ENCODE measurements at places on chromosomes 2 and 18.

GRCh38 chr2:46411245-46411641, 68.1 kb upstream of the TMEM247 start:
- DNase-seq: no peak

DNA sequence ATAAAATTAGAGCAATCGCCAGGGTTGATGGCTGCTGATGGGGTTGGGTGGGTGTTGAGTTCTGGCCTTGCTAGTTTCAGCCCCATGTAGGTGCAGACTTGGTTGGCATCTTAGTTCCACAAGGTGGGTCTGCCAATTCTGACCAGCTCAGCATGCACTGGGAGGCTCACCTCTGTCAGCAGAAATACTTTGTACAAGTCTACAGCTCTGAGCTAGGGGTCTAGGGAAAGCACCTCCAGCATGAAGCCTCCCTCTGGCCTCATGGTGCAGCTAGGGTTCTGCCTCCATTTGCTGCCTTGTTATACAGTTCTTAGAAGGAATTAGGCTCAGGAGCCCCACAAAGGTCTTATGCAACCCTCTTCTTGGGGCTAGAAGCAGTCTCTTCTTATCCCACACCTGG, 278.9 kb upstream of the HDAC4 start:
- DNase-seq: no peak

DNA sequence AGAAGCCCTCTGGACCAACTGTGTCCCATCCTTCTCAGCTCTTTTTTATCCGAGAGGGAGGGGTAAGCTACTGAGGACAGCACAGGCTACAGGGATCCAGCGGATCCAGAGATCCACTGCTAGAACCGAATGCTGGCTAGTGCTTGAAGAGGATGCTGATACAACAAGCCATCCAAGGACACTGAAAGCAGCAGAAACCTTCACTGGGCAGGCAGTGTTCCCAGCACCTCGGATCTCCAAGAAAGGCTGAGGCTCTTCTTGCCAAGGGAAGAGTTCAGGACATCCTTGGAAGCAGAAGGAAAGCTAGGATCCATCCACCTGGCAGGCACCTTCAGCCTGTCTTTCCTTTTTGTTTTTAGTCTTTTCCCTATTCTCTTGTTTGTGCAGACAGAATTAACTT, 13.2 kb upstream of the FHOD3 start:
- DNase-seq: no peak

DNA sequence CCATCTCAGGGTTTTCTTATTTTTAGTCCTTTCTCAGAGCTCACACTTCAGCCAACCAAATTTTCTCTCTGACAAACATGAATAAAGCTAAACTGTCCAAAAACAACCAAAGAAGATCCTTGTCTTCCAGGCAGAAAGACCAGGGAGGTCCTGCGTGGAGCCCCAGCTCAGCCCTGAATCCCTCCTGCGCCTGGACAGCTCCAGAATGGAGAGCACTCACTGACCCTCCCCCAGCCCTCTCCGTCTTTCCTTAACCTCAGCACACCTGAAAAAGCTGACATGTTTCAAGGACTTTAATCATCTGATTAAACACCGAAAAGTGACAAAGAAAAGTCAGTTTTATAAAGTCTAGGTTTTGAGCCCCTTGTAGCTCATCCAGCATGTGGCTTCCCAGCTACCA, 22.9 kb upstream of the GNAL start:
- DNase-seq: no peak

DNA sequence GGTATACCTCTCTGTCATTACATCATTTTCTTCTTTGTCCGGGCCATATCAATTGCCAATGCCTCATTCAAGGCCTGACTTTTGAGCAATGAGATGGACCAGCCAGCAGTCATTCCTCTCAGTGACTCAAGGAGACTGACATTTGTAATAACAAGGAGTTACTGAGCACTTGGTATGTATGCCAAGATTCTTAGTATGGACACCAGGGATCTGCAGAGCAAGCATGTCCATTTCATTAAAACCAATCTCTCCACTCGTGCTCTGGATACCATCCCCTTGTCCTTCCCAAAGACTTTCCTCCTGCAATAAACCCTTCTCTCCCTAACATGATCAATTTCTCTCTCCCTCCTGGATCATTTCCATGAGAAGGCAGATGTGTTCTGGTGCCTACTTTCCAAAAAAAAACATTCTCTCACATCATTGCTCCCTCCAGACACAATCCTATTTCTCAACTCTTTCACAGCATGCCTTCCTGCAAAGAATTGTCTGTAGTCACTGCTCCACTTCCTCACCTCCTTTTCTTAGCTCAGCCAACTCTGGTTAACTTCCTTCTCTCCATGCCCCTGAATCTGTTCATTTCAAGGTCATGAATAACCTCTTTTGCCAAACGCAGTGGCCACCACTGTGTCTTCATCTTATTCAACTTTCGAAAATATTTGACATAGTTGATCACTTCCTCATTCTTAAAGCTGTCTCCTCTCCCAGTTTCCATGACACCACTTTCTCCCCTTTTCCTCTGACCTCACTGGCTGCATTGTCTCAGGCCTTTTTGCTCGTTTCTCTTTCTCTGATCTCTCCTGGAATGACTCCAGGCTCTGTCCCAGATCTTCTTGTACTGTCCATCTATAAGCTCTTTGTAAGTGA, 102.8 kb upstream of the CYP1B1 start:
- peak; percentile 75 for DNase-seq

DNA sequence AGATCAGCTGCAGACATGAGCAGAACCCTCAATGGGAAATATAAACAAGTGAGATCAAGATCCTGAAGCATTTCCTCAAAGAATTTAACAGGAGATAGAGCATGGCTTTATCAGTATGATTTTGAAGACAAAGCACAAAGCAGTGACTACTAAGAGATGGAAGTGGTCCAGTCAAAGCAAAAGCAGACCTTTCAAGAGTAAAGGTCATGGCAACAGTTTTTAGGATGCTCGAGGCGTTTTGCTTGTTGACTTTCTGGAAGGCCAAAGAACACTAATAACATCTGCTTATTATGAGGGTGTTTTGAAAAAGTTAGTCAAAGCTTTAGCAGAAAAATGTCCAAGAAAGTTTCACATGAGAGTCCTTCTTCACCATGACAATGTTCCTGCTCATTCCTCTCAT, 128.5 kb downstream of the KCNE4 start:
- no peak for DNase-seq

- no peak for DNase-seq
These were observed 308.7 kb upstream of the SALL3 start for GRCh38 chr18:78670778-78671391.

- peak; percentile 64 for DNase-seq
These were observed 180.6 kb downstream of the IRS1 start for GRCh38 chr2:226618875-226619605.

DNA sequence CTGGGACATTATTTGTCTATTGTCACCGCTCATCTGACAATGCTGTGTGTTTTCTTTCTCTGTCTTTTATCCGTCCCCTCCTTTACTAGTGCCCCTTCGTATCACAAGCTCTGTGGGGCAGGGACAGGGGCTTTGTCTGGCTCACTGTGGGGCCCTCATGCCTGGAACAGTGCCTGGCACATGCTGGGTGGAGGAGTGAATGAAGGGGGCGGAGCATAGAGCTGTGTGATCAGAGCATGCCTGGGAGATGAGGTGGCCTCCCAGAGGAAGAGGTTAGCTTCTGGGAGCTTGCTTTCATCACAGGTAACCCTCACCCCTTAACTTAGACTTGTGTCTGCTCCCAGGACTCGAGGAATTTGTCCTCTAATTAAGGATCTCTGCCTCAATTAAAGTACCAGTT, 16.4 kb downstream of the MTCL1 start:
- no peak for DNase-seq

- DNase-seq: no peak
These were observed 267.2 kb downstream of the FBXO15 start for GRCh38 chr18:73880387-73880786.

DNA sequence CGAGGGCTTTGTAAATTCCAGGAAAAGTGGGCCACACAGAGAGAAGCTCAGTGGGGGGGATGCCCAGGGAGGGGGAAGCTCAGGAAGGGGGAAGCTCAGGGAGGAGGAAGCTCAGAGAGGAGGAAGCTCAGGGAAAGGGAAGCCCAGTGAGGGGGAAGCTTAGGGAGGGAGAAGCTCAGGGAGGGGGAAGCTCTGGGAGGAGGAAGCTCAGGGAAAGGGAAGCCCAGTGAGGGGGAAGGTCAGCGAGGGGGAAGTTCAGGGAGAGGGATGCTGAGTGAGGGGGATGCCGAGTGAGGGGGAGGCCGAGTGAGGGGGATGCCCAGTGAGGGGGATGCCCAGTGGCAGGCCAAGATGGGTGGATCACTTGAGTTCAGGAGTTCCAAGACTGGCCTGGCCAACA, 821 bp upstream of the CHRNG start:
- DNase-seq: no peak

DNA sequence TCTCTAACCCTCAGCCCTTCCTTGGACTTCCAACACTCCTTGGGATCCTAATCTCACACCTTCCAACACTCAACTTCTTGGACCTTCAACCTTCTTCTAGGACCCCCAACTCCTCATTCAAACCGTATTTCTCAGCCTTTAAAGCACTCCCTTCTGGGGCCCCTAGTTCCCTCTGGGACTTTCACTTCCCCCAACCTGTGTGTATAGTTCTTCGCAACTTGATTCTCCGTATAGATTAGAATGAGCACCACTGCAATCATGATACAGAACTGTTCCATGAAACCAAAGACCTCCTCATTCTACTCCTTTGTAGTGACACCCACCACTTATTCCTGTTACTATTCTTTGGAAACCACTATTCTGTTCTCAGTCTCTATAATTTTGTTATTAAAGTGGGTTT, 62.0 kb upstream of the NFU1 start:
- peak; percentile 33 for DNase-seq

DNA sequence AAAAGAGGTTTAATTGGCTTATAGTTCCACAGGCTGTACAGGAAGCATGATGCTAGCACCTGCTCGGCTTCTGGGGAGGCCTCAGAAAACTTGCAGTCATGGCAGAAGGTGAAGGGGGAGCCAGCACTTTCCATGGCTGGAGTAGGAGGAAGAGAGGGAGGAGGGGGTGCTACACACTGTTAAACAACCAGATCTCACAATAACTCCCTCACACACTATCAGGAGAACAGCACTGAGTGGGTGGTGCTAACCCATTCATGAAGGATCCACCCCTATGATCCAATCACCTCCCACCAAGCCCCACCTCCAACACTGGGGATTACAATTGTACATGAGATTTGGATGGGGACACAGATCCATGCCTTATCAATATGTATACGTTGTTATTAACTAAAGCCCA, 85.1 kb downstream of the PPP1R1C start:
- no peak for DNase-seq

GRCh38 chr2:108923736-108924579, 65.1 kb downstream of the EDAR start:
- DNase-seq: peak; percentile 46

DNA sequence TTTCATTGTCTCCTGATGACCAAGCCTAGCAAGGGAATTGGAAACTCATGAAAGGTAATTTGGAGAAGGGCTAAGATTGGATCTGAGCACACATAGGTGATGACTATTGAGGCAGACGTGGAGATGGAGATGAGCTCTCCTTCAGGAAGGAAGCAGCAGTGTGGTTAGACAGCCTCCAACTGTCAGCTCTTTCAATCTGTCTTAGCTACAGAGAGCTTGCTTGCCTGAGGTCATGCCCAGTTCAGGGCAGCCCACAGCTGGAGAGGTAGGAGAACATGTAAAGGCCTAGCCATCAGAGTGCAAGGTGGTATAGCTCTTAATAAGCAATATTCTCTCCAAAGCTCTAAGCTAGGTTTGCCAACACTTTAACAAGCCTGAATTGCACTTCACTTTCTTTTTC, 79.2 kb downstream of the THSD7B start:
- DNase-seq: no peak

GRCh38 chr2:23925702-23926289, 1.1 kb downstream of the ATAD2B start:
- peak; percentile 88 for DNase-seq

Data from muscle of leg (tissue), 16 donors.